ENCODE measurements at places on chromosomes 6 and 20. TPM values are rescaled to one million over a fixed set of nuclear protein-coding genes. Genes with fewer than 3 reads are reported as not detected.

DYNLT1 gene
- 46.0 TPM for total RNA-seq

TCF21 gene
- total RNA-seq = under 0.01 TPM

TTBK1 gene
- under 0.01 TPM for total RNA-seq

MCCD1 gene
- not detected for total RNA-seq

FAM209B gene
- total RNA-seq = 0.13 TPM

Measured in muscle of leg (tissue), 16 donors.